Fibroblast of the conjunctiva (primary cell): ENCODE measurements at places on chromosomes 3 and 15.
A peak's percentile ranks its signal among the peaks of the same experiment; 100 is the strongest.

DNA sequence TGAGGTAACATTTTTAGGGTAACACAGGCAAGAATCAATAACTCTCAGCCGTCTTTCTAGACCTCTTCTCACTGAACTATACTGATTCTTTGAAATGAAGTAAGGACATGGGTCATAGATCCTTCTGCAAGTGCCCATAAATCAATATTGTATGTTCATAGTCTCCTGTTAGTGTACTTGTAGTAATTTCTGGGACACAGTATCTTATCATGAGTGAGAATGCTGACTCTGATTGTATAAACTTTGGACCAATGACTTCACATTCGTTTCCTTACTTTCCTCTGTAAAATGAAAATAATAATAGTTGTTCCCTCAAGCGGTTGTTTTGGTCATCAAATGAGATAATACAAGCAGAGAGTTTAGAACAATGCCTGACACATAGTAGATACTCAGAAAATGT lies 777.1 kb upstream of the GOLIM4 start:
- no peak for DNase-seq

DNA sequence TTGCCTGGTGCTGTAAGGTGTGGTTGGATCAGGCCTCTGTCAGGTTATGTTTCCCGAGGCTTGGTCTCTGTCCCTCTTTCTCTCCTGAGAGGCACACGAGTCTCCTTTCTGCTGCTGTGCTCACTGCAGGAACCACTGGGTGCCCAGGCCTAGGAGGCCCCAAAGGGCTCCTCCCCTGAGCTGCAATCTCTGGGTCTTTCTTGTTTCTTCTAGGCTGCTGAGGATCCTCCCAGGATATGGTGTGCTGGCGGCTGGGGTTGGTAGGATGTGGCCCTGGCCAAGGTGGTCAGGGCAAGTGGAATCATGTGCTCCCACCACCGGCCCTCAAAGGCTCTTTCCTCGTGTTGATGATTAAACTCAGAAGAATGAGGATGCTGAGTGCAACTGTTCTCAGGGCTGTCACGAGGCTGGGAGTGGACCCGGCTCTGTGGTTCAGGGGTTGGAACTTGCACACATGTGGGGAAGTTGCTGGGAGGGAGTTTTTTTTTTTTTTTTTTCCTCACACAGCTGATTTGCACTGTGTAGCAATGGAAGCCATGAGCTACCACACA lies 43.6 kb upstream of the CTSH start:
- peak; percentile 87 for DNase-seq

DNA sequence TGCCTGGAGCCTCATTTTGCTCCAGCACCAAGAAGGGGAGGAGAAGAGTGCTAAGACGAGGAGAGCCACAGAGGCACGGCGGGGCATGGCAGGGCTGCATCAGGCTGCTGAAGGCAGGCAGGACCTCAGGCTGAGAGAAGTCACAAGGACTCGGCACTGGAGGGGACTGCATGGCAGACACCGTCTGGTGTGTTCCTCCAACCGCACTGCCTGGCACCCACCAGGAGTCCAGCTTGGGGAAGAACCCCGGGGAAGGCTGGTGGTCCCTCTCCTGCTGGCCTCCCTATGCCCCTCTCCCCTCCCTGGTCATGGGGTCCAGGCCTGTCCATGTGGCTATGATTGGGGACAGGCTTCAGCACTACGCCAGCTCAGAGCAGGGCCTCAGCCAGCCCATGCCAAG lies 153.2 kb upstream of the MEF2A start:
- no peak for DNase-seq

DNA sequence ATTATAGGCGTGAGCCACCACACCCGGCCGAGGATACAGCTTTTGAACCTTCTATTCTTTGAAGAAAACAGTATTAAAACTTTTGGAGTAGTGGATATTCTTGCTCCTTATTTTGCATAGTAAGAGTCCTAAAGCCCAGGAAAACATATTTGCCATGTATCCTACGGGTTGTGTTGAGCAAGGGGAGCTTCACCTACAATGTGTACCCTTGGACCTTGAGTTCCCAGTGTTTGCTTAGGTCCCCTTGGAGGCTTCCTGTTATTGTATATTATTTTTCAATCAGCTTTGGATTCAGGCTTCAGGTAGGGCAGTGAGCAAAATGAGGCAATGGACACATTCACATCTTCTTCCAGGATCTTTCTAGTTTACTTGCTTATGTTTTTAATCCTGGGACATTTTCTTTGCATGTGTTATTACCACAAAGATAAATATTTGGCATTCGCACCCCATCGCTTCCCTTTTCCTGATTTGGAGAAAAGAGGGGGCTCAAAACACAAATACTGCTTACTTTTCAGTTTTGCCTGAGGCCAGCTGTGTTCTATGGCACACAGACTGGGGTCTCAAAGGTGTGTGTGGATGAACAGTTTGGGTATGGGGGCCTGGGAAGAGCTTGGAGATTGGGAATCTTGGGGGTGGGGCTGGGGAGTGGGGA lies 88.7 kb downstream of the FNDC3B start:
- no peak for DNase-seq

- DNase-seq: no peak
Measured at GRCh38 chr3:62036726-62037125, 336.6 kb downstream of the FEZF2 start.

DNA sequence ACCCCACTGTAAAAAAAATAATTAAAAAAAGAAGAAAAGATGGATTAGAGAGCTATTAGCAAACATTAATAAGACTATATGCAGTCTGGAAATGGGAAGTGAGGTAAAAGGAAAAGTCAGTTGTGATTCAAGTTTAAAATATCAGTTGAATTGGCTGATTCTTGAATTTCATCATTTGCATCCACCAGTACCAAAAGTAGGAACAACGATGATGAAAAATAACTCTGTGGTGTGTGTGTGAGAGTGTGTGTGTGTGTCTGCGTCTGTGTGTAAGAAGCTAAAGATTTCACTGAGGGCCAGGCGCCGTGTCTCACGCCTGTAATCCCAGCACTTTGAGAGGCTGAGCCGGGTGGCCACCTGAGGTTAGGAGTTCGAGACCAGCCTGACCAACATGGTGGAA lies 56.0 kb upstream of the SLC4A7 start:
- DNase-seq: no peak

GRCh38 chr3:194064380-194065332 lies 71.3 kb upstream of the HES1 start:
- DNase-seq: no peak

DNA sequence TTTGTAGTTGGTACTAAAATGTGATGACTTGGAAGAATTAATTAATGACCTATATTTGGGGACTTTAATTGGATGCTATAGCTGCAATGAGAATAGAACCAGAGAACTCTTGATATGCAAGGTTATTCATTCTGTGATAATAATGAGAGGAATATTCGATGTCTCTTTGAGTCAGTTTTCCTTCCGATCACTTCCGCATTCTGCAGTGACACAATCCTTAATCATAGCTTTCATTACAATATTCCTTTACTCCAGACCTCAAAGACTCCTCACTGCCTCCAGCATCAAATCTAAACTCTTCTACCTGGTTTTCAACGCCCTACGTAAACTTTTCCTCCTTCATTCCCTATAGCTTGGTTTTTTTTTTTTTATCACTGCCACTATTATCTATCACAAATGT lies 21.6 kb downstream of the B3GNT5 start:
- no peak for DNase-seq
